ENCODE measurements at places on chromosomes 2 and 18.

- DNase-seq = no peak
These were observed 44.5 kb downstream of the DDX18 start for GRCh38 chr2:117858892-117859531.

- no peak for DNase-seq
These were observed 12.5 kb upstream of the TANC1 start for GRCh38 chr2:158955842-158956365.

DNA sequence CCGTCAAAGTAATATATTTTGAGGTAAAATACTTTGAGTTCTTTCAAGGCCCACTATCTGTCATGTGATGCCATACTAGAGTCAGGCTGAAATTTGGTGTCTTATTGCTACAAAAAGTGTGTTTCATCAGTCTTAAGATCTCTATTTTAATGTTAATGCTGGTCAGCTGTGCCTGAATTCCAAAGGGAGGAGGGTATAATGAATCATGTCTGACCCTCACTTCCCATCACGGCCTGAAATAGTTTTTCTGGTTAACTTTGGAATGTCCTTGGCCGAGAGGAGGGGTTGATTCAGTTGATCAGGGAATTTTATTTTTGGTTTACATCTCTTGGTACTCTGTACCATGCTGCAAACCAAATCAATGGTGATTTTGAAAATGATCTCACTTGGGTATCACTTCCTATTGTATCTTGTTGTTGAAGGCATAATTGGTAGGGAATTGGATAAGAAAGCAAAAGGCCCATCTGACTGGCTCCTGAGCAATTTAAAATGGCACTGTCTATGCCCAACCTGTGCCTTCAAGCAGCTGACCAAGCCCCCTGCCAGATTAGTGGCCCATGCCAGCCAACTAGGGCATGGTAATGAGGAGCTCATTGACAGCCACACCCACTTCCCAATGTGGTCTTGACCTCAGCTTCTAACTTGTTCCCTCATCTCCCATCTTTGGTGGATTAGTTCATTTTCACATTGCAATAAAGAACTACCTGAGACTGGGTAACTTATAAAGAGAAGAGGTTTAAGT lies 6.1 kb upstream of the SLC35F5 start:
- peak; percentile 81 for DNase-seq

DNA sequence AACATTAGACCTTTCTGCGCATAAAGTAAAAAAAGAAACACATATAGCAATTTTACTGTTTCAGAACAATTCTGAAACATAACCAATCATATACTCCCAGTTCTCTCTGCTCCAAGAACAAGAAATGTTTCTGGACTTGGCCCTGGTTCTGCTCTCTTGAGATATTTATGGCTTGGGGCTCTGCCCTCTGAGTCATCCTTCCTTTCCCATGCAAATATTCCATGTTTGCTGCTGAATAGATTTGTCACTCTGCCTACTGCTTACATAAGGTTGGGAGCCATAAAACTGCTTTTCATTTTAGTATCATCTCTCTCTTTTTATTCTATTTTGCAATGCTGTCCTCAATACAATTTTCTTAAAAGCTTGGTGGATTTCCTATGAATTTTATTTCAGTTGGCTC lies 499.6 kb upstream of the ACVR2A start:
- peak; percentile 48 for DNase-seq

DNA sequence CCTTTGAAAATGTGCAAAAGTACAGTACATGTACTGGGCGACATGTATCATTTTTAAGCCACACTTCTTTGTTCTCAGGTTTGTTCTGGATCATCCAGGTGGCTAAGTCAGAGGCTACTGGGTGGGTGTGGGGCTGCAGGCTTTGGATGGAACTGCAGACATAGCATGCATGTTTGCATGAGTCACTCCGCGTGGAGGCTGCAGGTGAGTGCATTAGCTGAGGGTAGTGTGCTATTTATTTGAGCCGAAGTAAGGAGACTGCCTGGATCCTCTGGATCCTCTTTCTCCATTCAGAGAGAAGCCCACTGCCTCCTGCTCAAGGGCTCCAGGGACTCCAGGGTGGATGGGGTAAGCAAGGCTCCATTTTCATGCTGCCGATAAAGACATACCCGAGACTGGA lies 9.4 kb upstream of the NEURL3 start:
- no peak for DNase-seq

DNA sequence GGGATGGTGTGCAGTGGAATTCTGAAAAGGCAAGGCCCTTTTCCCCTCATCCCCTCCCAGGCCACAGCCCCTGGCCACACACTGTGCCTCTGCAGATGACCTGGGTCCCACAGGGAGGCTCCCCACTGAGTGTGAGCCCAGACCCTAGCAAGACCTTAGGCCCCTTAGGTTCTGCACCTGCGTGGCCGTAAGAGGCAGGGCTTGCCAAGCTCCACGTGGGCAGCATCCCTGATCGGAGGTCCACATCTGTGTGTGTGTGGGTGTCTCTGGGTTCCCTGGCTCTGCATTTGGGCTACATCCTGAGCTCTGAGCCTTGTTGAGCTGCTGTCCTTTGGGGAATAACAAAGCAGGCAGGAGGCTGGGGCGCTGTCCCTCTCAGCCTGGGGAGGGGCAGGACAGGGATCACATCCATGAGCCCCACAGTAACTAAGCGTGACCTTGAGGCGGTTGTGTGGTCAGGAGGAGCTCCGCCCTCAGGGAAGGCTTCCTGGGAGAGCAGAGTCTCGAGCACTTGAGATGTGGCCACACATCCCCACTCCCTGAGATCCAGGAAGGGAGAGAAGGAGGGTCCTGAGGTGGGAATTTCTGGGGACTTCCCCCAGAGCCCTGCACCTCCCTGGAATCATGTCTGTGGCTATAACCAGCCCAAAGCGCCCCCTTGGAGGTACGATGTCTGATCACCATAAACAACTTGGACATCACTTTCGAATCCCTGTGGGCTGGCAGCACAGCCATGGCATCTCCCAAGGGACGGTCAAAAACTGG lies 84.8 kb downstream of the STPG4 start:
- no peak for DNase-seq

- no peak for DNase-seq
These were observed 23.7 kb downstream of the ASB1 start for GRCh38 chr2:238450440-238450861.

DNA sequence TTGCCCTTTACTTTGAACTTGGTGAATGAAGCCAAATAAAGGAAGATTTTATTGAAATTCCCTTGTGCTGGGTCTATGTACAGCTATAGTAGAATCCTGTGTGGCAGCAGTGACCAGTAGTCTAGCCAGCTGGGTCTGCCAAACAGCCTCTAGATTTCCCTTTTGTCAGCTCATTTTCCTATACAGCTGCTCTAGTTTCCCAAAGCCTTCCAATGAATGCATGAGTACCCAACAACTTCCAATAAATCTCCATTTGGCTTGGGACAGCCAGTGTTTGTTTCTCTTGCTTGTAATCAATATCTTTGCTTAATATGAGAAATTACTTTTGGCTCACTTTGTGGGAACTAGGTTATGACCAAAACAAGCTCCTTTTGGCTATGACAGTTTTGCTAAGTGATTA lies 43.6 kb downstream of the SCN9A start:
- DNase-seq = no peak

DNA sequence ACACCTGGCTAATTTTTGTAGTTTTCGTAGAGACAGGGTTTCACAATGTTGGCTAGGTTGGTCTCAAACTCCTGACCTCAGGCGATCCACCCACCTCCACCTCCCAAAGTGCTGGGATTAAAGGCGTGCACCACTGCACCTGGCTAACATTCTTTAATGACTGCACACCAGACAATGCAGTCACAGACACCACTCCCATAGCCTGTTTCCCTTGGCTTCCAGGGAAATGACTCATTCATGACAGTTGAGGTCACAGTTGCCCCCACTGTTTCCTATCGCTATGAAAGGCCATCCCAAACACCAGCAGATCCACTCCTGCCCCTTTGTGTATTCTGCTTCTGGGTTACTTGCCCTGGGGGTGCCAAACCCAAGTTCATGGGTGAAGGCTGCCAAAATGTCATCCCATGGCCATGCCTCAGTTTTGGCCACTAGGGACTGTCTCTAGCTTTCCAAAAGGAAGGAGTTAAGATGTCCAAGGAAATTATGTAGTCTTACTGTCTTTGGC lies 8.7 kb downstream of the CHMP1B start:
- peak; percentile 95 for DNase-seq

All from cardiac fibroblast (primary cell).